ENCODE measurements at places on chromosomes 6 and 20. TPM values are rescaled to one million over a fixed set of nuclear protein-coding genes. Genes with fewer than 3 reads are reported as not detected.

DNA sequence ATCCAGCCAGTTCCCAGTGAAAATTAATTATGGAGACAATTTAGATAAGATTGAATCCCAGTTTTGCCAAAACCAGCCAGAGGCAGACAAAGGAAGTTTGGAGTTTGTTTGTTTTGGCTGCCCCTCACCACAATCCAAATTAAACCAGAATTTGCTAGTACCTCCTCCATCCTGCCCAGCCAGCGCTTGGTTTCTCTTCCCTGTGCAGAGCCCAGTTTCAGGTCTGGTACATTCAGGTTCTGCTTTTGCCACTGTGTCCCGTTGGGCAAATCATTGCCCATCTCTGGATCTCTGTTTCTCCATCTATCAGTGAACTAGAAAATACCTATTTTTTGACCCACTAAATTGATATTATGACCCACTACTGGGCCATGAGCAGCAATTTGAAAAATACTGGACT, 26.4 kb downstream of the FOXP4 start:
- no peak for DNase-seq

DNA sequence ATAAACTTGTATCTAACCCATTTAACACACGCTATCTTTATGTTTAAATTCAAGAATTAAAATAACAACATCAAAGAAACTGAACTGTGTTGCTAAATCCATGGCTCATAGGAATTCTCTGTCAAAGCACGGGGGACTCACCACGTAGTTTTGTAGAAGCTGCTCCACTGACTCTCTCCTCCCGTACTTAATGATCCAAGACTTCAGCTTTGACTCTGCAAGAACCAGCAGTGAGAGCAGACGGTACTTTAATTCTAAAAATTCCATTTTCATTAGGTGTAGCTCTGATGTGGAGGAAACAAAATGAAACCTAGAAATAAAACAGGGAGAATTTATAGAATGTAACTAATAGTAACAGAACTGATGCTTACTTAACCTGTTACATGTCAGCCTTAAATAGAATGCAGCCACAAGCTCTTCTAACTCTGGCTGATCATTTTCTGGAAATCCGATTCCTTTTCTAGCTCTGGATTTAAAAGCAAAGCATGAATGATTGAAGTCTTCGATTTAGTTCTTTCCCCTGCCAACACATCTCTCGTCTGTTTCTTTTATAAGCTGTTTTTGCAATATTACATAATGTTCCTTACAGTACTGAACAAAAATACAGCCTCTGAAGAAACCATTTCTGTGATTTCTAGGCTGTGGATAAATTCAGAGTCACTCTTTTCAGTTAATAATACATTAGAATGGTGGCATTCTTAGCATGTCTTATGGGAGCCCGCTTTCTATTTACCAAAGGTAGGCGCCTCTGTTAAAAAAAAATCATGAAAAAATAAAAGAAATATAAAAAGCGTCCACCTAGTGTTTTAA, 165.5 kb downstream of the SYNE1 start:
- no peak for DNase-seq

- no peak for DNase-seq
These were observed 382.8 kb upstream of the TSHZ2 start for GRCh38 chr20:52589251-52589812.

GRCh38 chr20:44541992-44542391, 20.1 kb upstream of the SERINC3 start:
- no peak for DNase-seq

DNA sequence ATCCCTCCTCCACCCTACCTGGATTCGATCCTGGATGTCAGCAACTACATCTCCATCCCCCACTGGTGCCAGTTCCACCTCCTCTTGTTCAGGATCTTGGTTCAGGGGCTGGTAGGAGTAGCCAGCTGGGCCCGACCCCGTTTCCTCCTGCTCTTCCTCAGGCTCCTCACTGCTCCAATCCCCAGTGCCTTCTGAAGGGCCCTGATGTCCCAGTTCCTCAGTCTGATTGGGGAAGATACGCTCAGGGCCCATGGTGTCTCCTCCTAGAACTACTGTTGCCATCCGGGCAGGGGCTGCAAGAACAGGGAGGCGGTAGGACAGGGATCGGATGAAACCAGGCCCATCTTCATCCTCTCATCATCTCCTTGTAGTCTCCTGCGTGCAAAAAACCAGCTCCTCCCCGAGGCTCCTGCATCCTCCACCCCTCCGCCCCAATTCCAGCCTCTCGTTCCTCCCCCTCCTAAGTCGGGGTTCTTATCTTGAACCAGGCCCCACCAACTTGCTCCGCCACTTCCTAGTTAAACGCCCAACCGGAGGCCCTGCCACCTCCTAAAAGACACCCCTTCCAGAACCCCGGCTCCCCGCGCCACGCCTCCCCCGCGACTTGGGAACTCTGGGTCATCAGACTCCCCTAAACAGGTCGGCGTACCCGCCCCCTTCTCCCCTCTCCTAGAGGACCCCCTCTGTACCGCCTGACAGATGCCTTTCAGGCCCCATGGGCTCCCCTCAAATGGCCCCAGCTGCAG, 476 bp downstream of the MEA1 start:
- DNase-seq = no peak

GRCh38 chr6:138403801-138404665, at the start of gene HEBP2:
TSS of gene HEBP2 (plus strand) at chr6:138404223. CDS start at chr6:138404496, 273 bp downstream.
- DNase-seq = peak; percentile 98

DNA sequence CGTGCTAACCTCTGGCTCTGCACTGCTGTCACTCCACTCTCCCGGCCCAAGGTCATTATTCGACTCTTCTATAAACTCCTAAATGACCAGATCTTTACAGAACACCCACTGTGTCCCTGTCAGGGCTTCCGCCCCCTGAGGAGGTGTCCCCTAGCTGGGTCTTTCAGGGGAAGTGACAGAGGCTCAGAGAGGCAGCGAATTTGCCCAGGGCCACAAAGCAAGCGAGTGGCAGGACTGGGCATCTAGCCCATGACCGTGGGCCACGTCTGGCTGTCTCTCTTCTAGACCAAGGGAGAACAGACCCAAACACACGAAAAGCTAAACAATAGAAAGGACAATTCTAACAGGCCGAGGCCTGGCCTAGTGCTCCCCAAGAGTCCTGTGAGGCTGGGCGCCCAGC, 27.4 kb downstream of the FOXF2 start:
- no peak for DNase-seq

DNA sequence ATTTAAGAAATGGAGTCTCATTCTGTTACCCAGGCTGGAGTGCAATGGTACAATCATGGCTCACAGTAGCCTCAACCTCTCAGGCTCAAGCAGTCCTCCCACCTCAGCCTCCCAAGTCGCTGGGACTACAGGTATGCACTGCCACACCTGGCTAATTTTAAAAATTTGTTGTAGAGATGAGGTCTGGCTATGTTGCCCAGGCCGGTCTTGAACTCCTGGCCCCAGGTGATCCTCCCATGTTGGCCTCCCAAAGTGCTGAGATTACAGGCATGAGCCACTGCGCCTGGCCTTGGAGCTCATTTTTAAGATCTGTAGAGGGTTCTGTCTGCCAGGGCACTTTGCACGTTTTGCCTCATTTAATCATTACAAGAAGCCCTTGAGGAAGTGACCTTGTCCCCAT, 17.5 kb downstream of the ZC3H12D start:
- no peak for DNase-seq

DNA sequence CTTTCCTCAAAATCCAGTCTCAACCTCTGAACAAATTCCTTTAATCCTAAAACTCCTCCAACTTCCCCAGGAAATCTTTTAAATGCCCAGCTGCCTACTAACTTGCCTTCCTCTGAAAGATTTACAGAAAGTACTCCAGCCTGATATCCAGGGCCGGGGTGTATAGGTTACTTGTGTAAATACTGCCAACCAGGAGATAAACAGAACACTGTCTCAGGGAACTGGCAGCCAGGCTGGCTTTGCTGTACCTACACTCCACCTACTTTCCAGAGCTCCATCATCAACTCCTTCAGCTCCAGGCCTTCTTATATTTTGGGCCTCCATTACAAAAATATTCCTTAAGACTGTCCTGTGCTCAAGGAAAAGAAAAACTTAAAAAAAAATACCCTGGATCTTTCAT, 85.9 kb downstream of the CEP162 start:
- no peak for DNase-seq

DNA sequence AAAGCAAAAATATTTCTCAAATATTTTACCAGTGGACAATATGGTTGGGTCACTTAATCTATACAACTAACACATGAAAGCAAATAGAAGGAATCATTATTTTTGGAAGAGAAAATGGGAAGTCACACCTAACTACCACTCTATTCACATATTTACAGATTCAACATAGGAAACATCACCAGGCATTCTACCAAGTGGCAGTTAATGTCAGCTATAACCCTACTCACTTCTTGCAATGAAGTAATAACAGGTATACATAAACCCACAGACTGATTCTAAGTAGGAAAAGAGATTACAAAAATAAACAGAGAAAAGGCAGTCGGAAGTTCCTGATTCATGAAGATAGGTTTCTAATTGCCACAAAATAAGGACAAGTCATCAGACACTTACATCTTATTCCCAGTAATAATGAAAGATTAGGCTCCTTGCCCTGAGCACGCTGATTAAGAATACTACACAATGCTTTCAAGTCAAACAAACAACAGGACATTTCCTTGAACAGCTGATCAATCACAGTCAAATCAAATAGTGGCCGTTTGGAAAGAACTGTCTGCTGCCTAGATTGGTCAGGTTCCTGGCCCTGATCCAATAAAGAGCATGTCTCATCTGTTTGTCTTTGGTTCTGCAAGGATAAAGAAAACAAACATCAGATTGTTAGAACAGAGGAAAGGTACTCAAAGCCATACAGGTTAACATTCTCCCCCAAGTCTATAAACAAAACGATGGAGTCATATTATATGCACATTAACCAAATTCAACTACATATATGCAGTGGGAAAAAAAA, 79.2 kb upstream of the PLN start:
- no peak for DNase-seq

- DNase-seq = no peak
These were observed 14.4 kb downstream of the SLC2A4RG start for GRCh38 chr20:63754008-63754407.

GRCh38 chr20:44028003-44028730, 113.5 kb downstream of the TOX2 start:
- DNase-seq = no peak

- DNase-seq = no peak
These were observed 8.3 kb downstream of the PI16 start for GRCh38 chr6:36962874-36963273.

GRCh38 chr20:1940581-1940980, 45.4 kb downstream of the SIRPA start:
- DNase-seq = no peak

DNA sequence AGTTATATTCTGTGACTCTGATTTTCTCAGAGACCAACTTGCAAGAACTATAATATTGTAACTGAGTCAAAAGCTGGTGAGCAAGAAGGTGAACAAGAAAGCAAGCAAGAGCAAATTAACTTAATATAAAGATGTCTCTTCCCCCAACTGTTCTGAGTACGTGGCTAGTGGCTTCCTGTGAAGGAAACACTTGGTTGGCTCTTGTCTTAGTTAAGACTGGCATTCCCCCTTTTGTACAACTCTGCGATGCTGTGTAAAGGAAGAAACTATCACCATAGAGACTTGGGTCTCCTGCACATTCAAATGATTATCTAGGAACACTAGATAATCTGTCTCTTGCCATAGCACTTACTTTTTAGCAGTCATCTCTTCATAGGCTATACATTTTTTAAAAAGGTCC, 47.3 kb upstream of the TNFAIP3 start:
- DNase-seq = no peak

DNA sequence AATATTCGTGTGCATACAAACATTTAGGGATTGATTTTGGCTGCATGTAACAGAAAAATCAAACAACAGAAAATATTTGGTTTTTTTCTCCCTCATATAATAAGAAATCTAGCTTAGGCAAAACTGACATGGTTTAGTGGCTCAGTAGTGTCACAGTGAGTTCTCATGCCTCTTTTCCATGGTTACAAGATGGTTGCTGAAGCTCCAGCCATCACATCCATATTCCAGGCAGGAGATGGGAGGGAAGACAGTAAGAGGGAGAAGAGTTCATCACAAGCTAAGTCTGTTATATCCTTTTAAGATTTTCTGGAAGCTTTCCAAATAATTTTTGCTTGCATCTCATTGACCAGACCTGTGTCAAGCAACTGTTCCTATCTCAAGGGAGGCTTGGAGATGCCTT, 267.2 kb upstream of the RNF24 start:
- no peak for DNase-seq

DNA sequence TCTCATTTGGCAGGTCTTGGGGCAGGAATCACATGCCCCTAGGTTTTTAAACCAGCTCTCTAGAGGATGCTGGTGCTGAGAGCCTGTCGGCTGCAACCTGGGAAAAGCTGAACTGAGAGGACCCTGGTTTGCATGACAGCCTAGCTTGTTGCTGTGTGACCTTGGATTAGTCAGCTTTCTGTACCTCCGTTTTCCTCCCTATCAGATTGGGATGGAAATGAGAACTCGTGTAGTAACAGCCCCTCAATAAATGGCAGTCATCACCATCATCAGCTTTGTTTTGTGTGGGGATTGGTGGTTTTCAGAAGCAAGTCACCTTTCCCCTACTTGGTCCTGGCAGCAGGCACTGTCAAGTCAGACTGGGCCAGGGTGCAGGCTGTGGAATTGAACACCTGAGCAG, 75.2 kb upstream of the MYL9 start:
- DNase-seq = no peak

DNA sequence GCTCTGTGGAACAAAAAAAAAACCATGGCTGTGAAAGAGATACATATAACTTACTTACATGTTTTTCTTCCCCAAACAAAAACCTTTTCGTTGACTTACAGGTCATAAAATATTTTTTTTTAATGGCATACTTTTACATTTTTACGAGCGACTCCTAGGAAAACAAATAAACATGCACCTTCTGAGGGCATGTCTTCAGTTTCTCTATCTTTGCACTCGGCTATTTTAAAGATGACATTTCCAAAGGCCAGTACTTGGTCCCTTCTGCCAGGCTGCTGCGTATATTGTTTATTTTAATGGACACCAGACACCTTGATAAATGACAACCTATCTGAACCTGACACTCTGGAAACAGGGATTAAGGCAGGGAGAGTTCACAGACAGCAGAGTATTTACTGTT, 49.4 kb downstream of the PIGU start:
- DNase-seq = no peak

TCF21 gene
- total RNA-seq = 12.5 TPM

FNDC1 gene
- 0.49 TPM for total RNA-seq

SIM1 gene
- not detected for total RNA-seq

KIF25 gene
- not detected for total RNA-seq

IRF4 gene
- 2.9 TPM for total RNA-seq

CCN2 gene
- total RNA-seq = 118 TPM

PPP1R14C gene
- 23.8 TPM for total RNA-seq

SNRPB2 gene
- total RNA-seq = 17.2 TPM

SYCP2 gene
- total RNA-seq = 3.2 TPM

FAM50B gene
- total RNA-seq = 4.9 TPM

CALHM4 gene
- total RNA-seq = not detected

Data from vagina (tissue), 2 donors.